Activated CD4-positive, alpha-beta T cell treated with anti-CD3 and anti-CD28 coated beads for 4 hours (primary cell): ENCODE measurements at places on chromosomes 6 and 20.

- DNase-seq: no peak
These were observed 791 bp downstream of the ADGRG6 start for GRCh38 chr6:142302421-142303175.

DNA sequence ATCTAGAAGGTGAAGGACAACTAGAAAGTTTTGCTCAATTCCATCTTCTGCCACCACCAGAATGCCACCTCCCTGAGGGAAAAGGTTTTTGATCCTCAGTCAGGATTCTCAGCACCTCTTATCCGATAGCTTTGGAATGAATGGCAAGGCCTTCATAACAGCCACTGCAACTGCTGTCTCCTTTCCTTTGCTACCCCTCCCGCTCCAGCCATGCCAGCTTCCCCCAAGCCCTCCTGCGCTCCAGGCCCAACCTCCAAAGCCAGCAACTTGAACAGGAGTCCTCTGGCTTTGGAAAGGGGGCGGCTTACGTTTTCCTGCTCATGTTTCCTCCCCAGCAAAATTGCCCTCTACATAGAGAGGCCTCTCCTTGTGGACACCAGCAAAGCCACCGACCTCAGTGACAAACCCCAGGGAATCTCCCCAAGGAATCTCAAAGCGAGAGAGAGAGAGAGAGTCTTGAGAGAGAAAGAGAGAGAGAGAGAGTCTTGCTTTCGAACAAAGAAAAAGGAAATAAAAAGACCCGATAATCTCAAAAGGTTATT, 420 bp upstream of the BTN2A1 start:
- no peak for DNase-seq

DNA sequence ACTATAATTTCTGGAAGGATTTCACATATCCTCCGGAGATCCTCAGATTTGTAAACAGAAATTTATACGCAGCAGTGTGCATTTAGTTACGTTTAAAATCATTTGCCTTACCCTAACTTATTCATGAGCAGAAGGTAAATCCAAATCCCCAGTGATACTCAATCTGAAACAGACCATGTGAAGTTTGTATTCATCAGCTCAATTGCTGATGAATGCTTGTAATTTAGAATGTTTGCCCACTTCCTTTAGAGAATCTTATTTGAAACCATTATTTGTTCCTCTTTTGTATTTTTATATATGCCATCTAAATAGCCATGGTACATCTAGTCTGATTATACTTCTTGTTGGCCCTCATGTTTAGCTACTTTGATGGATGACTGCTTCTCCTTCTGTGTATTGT, 15.4 kb downstream of the TAAR1 start:
- DNase-seq: no peak

- no peak for DNase-seq
These were observed 42.0 kb downstream of the IRAK1BP1 start for GRCh38 chr6:78909391-78909790.

GRCh38 chr20:20303742-20304141, 64.2 kb upstream of the INSM1 start:
- DNase-seq: no peak

GRCh38 chr20:513429-513828, 30.2 kb downstream of the CSNK2A1 start:
- no peak for DNase-seq

- no peak for DNase-seq
These were observed 43.4 kb downstream of the ZNF133 start for GRCh38 chr20:18331694-18332093.
